Ascending aorta (tissue), 2 donors: ENCODE measurements at places on chromosomes 5 and 9. TPM values are rescaled to one million over a fixed set of nuclear protein-coding genes. Genes with fewer than 3 reads are reported as not detected.

Gene ASTN2
- 2.3 TPM for total RNA-seq

Gene C9orf50
- not detected for total RNA-seq

Gene TXNDC8
- total RNA-seq = not detected

- no peak for DNase-seq
Measured at GRCh38 chr9:108626743-108627142, 229.0 kb downstream of the ACTL7B start.

GRCh38 chr9:38019731-38020130 is 49.3 kb downstream of the SHB start:
- DNase-seq = no peak

DNA sequence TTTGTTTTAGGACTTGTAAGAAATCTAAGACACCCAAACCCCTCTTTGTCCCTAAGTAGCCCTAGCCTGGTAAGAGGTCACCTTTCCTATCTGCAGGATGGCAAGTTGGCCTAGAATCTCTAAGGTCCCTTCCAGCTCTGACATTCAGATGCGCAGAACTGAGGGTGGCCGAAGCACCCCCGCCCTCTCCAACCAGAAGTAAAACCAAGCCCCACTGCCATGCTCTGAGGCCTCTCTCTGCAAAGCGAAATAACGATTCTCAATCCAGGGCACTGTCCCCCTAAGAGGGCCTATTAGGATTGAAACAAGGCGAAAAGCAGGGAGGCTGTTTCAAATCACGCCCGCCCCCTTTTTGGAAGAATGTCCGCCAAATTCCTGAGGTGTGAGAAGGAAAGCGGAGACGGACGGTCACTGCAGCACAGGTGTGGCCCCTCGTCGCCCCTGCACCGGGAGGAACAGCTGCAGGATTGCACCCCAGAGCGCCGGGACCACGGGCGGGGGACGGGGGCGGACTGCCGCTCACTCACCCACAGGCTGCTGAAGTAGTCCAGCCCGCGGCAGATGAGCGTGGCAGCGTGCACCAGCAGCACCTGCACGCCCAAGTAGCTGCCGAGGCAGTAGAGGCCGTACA is 824 bp downstream of the TMEM245 start:
- no peak for DNase-seq

DNA sequence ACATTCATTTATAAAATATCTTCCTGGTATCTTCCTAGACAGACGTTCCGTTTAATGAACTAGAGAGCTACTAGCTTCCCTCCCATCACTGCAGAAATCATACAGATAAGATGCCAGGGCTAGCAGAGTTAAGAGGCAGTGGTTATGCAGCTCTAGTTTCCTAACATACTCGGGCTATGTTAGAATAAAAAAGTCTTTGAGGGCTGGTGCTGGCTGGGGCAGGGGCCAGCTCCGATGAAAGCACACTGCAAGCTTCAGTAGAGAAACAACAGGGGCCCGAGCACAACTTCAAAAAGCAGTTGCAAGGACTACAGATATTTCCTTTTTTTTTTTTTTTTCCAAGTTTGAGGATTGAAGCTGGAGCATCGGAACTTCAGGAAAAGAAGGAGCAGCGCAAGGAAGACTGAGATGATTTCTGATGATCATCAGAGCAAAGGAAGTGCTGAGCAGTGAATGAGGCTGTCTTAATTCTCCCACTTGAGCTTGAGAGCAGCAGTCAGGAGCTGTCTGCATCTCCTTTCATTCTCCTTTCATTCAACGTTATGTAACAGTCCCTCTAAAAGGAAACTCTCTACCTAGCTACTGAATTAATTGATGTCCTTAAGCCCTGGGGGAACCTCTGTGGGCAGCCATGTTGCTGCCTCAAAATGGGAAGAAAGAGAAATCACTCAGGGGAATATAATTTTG is 47.6 kb upstream of the ADCY2 start:
- DNase-seq = no peak

- DNase-seq = no peak
Measured at GRCh38 chr5:172583931-172584511, 57.0 kb upstream of the NEURL1B start.

- no peak for DNase-seq
Measured at GRCh38 chr9:14782286-14783051, 59.9 kb upstream of the CER1 start.

DNA sequence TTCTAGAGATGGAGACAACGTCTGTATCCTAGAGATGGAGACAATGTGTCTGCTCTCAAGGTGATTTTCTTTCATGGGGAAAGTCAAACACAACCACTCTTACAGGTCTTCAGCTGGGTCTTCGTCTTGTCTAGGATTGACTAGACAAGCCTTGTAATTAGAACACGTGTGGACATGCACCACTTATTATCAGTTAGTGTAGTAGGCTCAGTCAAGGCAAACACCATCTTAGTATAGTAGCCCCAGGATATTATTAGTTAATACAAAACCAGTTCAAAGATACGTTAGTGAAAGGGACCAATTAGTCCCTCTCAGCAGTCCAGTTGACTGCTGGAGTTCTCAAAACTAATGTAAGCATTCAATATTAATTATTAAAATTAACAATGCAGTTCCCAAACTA is 15.1 kb upstream of the CCL28 start:
- no peak for DNase-seq
